M059J (cell line): ENCODE measurements at places on chromosomes 7 and 10.

GRCh38 chr7:155530601-155531000 lies 15.8 kb downstream of the CNPY1 start:
- no peak for DNase-seq

GRCh38 chr10:12387561-12388210 lies 38.3 kb downstream of the CAMK1D start:
- no peak for DNase-seq

DNA sequence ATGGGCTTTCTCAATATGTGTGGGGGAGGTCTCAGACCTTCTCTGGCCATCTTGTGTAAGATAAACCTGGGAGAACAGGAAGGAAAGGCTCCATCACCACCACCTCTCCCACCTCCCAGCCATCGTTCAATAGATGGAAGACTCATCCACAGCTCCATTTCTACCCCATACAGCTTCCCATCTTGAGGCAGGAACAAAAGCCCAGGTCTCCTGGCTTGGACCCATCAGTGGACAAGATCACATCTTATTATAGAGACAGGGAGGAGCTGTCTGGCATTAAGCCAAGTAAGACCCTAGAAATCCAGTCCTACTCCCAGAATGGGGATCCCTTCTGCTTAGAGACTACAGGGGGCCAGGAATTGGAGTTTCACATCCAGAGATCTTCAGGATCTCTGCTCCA lies 150.3 kb downstream of the GFRA1 start:
- no peak for DNase-seq

DNA sequence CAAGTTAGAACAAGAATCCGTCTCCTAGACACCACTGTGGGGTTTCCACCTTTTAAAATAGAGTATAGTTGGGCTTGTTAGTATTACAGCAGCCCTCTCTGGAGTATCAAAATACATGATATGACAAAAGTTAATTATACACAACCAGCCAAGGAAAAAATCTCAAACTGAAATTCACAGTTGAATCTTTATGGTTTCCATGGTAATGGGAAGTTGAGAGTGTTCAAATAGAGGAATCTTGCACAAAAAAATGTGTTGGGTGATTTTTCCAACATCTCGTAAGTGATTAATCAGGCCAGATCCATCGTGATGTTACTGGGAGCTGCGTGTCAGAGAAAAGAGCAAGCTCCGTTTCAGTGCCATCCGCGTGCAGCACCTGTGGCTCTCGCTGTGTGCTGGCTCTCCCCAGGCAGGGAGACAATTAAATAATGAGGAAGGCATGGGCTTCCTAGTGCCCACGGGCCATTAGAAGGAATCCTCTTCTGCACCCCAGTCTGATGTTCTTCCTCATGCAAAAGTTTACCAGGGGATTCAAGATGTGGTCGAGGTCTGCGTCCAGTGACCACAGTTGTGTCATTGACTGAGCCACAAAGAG lies 41.1 kb upstream of the ADARB2 start:
- DNase-seq = no peak

GRCh38 chr7:151899513-151900360 lies 22.8 kb upstream of the PRKAG2 start:
- DNase-seq = no peak

- no peak for DNase-seq
Observed at GRCh38 chr10:27276581-27276980, 36.0 kb upstream of the ACBD5 start.
